ENCODE measurements at places on chromosomes 16 and 17.

DNA sequence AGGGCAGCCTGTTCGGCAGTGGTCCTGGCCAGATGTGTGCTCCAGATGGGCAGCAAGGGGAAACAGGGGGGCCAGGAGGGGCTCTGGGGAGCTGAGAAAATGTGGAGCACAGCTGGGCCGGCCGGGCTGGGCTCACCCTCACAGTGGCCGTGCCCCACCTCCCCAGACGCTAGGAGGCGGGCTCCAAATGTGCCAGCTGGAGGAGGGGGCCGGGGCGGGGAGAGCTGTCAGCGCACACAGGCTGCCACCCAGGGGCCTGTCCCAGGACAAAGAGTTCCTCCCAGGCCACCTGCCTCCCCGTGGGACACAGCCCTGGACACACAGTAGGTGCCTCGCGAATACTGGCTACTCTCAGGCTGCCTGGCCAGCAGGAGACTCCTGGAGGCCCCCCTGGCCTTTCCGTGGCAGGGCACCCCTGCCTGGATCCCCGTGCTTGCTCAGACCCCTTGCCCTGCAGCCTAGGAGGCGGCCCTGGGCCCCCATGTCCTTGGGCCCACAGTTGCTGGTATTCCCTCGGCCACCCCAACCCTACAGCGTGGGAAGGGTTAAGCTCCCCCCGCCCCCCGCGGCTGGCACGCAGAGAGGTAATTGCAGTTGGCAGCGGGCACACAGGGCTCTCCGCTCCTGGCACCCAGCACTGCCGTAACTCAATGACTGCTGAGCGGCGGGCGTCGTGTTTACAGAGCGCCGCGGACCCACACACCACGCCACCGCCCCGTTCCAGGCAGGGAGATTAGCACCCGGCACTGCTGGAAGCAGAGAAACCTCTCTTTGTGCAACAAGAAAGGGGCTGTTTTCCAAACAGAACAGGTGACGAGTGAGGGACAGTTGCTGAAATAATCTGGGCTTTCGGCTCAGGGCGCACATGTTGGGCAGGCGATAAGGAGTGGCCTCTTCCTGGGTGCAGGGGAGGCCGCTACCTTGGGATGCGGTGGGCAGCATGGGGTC is 32.2 kb downstream of the BAHCC1 start:
- no peak for DNase-seq

GRCh38 chr17:65104541-65104940 is 32.6 kb upstream of the RGS9 start:
- no peak for DNase-seq

DNA sequence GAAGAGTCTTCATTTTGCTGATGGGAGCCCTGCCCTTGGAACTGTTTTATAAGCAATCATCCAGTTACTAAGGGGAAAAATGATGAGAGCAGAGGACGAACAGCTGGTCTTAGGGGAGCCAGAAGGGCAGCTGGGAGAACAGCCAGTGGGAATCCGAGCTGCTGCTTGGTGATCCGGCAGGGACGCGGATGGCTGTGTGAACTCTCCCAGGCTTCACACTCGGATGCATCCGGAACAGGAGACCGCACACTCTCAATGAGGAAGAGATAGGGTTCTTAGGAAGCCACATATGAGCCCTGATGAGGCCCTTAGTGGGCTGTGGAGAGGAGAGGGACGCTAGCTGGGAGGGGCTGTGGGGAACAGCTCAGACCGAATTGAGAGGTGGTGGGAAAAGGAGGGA is 5.0 kb upstream of the CACNG5 start:
- no peak for DNase-seq

GRCh38 chr17:81253358-81254131 is 14.4 kb downstream of the NDUFAF8 start:
- DNase-seq, result peak; percentile 80

DNA sequence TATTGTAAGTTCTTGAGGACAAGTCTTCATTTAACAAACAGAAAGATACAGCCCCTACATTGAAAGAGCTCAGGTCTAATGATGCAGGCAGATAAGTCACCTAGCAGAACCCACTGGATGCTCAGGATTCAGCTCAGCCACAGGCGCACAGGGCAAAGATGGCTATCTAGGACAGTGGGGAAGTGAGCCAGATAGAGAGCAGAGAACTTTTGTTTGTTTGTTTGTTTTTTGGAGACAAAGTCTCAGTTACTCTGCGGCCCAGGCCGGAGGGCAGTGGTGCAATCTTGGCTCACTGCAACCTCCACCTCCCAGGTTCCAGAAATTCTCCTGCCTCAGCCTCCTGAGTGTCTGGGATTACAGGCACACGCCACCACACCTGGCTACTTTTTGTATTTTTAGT is 20.4 kb downstream of the METTL2A start:
- DNase-seq, result no peak

DNA sequence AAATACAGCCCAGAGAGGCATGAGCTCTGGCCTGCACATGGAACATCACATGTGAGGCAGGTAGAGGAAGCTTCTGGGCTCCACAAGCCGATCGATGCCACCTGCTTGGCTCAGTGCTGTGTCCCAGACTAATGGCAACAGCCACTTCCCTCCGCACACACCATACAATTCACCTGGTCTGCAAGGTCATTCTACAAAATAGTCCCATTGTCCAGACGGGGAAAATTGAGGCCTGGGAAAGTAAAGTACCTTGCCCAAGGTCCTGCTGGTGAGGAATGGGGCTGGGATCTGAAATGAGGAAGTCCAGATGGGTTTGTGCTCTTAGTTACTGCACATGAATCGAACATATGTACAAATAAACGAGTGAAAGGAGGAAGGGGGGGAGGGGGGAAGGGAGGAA is 88.0 kb downstream of the LITAF start:
- no peak for DNase-seq

DNA sequence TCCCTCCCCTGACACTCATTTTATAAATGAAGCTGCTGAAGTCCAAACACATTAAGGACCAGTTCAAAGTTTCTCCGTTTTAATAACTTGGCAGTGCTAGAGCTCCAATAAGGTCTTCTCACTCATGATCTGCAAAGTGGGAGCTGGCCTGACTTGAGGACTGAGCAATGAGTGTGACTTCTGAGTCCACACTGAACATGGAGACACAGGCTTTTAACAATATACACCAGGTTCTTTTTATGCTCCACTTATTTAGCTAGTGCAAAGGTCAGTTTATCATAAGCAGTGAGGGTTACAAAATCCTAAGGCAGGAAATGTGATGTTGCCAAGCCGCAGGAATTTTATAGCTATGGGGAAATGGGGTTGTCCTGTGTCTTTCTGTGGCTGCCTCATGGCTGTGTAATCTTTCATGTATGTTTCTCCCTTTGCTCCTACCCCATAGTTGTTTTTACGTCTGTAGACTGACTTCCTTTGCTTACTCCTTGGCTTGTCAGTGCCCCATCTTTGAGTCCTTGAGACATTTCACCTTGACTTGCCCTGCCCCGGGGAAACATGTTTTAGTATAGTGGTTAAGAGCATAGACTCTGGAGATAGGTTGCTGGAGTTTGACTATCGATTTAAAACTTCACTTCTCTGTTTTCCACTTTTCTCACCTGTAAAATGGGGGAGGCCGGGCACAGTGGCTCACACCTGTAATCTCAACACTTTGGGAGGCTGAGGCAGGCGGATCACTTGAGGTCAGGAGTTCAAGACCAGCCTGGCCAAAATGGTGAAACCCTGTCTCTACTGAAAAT is 12.2 kb upstream of the MMD start:
- no peak for DNase-seq

- DNase-seq, result no peak
Observed at GRCh38 chr16:89765292-89765830, 44.0 kb downstream of the ZNF276 start.

DNA sequence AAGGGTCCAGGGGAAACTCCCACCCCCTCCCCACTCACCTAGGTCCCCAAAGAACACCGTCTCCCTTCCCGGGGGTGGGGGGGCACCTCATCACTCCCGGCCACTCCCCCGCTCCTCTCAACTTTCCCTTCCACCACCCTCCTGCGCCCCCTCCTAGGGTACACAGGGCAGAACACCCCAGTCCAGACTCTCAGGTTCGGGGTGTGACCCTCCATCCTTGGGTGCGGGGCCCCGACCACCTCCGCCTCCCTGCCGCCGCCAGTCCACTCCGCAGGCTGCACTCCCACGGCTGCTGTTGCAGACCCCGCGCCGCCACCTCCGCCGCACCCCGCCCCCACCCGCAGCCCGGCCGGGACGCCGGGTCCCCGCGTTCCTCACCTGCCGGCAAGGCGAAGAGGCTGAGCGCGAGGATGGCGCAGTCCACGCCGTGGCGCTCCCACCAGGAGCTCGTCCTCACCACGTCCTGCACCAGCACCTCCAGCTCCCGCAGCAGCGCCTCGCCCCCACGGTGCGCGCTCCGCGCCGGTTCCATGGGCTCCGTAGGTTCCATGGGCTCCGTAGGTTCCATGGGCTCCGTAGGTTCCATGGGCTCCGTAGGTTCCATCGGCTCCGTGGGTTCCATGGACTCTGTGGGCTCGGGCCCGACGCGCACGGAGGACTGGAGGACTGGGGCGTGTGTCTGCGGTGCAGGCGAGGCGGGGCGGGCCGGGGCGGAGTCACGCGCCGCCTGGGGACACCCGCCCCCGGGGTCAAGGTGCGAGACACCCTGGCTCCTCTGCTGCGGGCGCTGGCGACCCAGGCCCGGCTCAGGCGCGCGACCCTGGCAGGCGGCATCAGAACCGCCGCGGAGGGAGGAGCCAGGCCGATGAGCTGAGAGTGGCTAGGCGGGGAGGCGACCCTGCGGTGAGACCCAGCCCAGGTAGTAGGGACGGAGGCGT is at the start of gene FADS6:
TSS of gene FADS6 (minus strand) at position 660 of the 938 bp plus-strand sequence. CDS start at position 622, 38 bp downstream.
- DNase-seq, result no peak

DNA sequence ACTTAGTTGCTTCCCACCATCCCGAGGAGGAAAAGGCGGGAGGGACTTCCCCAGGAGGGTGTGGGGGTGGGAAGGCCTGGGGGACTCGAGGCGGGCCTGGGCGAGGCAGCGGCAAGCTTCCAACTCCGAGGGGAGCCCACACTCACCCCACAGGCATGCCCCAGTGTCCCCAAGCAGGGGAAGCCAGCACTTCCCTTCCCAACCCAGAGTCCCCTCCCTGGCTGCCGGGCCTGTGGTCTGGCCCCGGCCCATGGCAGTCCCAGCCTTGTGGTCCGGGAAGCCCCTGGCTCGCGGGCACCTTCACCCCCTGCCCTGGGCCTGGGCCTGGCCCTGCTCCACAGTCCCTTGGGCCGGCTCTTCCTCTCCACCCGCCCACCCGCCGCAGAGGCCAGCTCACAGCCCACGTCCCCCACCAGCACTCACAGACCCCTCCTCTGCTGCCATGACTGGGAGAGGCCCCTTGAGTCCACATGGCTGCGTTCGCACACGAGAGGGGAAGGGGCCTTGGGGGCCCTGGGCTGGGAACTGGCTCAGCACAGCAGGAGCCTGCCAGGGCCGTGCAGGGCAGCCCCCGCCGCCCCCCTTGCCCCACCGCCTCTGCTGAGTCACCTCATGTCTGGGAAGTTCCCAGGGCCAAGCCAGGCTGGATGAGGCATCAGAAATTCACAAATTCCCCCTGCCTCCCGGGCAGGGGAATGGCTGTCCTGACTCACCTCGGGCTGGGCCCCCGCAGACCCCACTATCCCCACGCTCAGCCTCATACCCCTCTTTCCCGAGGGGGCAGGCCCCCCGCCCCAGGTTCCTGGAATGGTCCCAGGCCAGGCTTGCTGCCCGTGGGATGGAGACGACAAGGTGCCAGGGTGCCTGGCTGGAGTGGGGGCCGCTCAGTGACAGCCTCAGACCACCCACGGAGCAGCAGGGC is 27.8 kb downstream of the BAHCC1 start:
- DNase-seq, result no peak

DNA sequence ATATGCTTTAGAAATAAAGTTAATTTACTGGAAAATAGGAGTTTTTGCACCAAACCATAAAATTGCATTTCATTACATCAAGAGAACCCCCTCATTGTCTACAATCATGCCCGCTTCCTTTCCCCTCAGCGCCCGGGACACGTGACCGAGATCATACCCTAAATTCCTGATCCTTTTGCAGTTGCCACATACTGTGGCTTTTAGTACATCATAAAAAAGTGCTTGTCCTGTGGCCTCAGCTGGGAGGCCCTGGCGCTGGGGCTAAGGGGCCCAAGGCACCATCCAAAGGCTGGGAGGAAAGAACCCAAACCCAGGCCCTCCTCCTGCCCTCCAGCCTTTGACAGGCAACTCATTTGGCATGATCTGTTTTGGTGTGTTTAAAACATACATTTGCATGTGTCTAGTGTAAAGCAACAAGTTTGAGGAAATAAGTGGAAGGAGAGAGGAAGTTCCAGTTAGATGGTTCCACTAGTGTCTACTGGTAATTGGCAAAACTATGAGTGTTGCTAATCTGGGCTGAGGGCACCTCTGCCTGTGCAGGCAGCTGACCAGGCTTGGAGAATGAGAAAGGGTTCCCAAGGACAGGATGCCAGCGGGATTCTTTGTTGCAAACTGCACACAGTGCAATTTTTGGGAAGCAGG is 6.0 kb downstream of the CDK5R1 start:
- DNase-seq, result no peak

DNA sequence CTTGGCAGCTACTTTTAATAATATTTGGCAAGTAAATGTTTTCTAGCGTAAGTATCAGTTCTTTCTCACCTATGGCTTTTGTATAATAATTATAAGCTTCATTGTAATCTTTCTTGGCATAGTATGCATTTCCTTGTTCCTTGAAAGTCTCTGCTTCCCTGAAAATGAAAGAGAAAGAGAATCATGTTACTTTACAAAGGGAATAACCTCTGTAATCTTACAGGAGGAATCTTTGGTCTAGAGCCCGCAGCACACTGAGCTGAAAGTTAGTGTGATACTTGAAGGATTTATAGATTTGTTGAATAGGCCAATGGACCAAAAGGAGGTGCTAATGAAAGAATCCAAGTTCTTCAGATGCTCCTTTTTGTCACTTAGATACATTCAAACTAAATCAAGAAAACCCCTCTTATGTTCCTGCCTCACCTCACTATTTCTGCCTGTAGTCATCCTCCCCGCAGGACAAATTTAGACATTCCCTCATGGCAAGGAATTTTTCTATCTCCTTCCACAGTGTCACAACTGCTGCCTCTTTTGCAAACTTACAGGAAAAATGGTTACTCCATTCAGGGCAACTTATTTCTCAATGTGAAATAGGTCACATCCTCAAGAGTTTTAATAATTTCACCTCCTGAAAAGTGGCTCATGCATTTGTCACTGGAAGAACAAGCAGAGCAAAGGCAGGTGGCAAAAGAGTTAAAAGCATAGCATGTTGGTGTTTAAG is 16.7 kb downstream of the DNAJC7 start:
- DNase-seq, result no peak

- no peak for DNase-seq
Observed at GRCh38 chr17:7435676-7436555, 681 bp downstream of the TMEM102 start.

- DNase-seq, result no peak
Observed at GRCh38 chr17:27494192-27495091, 38.2 kb downstream of the KSR1 start.

GRCh38 chr17:80942423-80943345 is 49.0 kb upstream of the CHMP6 start:
- DNase-seq, result no peak

All from GM13977 (cell line).